ENCODE measurements at places on chromosomes 11 and 22.

DNA sequence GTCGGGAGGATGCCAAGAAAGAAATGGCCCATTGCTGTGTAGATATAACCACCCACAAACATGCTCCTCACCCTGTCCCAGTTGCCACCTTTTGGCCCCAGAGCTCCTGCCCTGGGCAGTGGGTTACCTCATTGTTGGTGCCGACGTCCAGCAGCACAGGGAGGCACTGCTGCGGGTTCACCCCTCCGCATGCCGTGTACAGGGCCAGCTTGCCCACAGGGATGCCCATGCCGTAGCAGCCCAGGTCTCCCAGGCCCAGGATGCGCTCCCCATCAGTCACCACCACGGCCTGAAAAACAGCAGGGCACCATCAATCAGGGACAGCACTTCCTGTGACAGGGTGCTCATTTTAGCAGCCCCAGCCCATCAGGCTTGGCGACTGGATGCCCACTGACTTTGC is 123.1 kb downstream of the CCDC81 start:
- no peak for DNase-seq

GRCh38 chr11:23976841-23977271 is 520.0 kb upstream of the LUZP2 start:
- no peak for DNase-seq

GRCh38 chr11:105046898-105047579 is 1.9 kb upstream of the CARD16 start:
- DNase-seq: peak; percentile 50

- no peak for DNase-seq
Observed at GRCh38 chr11:21494946-21495345, 697.9 kb upstream of the ANO5 start.

DNA sequence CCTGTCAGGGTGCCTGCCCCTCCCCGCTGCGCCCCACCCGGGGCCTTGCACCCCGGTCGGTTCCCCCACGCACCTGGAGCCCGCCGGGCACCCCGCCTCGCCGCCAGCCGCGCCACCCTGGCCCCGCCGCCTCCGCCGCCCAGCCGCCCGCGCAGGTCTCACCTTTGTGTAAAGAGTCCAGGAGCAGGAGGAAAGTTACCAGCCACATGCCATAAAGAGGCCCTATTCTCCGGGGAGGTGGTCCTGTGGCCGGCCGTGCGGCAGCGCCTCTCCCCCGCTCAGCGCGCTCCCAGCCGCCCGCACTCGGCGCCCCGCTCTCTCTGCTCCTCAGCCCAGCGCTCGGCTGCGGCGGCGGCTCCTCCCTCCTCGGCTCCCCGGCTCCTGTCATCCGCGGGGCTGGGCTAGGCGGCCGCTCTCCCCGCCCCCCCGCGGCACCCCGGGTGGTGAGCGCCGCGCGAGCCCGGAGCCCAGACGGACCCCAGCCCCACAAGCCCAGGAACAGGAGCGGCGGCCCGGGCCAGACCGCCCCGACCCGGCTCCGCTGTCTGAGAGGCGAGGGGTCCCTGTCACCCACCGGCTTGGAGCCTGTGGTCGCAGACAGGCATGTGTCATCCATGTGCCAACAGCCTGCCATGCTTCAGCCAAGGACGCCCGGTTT is at the start of gene DSCAML1:
TSS of gene DSCAML1 (minus strand) at position 345 of the 658 bp plus-strand sequence. CDS start at position 208, 137 bp downstream.
- DNase-seq: no peak
